ENCODE measurements at places on chromosomes 2 and 18.
A peak's percentile ranks its signal among the peaks of the same experiment; 100 is the strongest.

- no peak for ATAC-seq
Observed at GRCh38 chr2:30872797-30873196, 65.6 kb upstream of the CAPN13 start.

DNA sequence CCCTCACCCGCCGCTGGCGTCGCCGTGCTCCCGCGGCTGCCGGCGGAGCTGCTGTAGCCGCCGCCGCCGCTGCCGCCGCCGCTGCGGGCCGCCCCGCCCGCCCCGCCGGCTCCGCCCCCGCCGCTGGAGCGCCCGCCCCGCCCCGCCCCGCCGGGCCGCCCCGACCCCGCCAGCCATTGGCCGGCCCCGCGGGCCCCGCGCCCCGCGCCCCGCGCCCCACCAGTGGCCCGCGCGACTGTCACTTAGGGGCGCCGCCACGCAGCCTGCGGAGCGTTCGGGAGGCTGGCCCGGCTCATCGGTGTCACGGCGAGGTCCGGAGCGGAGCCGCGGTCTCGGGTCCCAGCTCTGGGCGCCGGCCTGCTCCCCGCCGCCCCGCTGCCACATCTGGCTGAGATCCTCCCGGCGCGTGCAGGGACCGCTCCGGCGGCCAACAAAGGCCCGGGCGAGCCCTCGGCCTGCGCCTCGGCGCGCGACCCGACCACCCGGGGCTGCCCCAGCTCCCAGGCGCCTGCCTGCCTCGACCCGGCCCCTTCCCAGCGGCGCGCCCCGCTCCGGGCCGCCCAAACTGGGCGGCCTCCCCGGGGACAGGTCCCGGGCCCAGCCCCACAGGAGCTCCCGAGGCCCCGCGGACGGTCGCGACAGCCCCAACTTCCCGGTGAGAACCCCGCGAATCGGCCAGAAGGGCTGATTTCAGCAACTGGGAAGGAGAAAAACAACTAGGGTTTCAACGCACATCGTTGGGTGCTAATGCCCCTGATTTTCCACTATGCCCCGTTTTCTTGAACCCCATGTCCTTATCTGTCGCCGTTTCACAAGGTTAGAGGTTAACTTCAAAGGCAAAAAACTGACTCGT lies at the start of gene MGAT4A:
Gene MGAT4A (minus strand): TSS at position 92 of the 853 bp plus-strand sequence. CDS start 4,800 bp downstream, outside the sequence.
- ATAC-seq, result peak; percentile 91

DNA sequence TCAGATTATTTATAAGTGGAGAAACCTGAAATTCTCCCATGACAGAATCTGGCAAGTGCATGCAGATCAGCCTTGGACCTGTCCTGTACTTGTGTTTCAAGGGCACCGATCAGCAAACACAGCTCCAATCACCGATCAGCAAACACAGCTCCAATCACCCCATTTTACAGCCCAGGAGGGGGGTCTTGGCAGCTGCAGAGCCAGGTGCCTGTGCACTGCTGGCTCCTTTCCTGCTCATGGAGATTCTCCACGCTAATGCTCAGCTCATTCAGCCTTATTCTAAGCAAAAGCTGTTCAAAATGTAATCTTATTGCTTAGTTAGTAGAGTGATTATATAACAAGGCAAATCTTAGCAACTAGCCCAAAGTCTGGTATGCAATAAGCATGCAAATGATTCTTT lies 623.1 kb upstream of the HS6ST1 start:
- ATAC-seq, result no peak

GRCh38 chr18:50679656-50680055 lies 119.8 kb downstream of the MAPK4 start:
- no peak for ATAC-seq

DNA sequence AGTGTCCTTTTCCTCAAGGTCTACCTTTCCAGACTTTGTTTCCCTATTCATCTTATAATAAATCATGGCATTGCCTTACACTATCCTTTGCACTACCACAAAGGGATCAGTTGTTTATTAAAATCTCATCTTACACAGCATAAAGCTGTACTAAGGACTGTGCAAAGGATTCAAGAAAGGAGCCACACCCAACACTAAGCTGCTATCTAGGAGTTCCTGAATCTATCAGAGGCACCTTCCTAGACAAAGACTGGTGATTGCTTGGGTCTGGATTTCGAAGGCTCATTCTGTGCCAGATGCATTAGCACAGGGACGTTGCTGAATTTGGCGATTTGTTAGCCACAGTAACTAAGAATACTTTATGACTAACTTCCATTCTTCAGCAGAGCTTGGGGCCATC lies 412.0 kb downstream of the NUP35 start:
- ATAC-seq, result no peak

DNA sequence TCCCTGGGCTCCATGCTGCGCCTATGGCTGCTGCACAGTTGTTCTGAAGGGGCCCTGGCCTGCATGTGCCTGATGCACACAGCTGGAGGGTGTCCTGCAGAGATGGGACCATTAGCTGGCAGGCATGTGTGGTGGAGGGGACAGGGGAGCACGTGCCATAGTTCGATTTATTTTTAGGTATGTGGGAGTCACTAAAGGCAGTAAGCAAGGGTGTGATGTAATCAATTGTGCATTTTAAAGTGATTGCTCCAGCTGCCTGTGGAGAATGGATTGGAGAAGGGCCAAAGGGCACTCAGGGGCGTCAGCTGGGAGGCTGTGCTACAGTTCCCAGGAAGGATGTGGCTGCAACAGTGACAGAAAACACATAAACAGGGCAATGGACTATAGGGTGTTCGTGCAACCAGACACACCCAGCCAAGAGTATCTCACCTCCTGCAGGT lies 205.1 kb downstream of the ARL4C start:
- ATAC-seq, result no peak

DNA sequence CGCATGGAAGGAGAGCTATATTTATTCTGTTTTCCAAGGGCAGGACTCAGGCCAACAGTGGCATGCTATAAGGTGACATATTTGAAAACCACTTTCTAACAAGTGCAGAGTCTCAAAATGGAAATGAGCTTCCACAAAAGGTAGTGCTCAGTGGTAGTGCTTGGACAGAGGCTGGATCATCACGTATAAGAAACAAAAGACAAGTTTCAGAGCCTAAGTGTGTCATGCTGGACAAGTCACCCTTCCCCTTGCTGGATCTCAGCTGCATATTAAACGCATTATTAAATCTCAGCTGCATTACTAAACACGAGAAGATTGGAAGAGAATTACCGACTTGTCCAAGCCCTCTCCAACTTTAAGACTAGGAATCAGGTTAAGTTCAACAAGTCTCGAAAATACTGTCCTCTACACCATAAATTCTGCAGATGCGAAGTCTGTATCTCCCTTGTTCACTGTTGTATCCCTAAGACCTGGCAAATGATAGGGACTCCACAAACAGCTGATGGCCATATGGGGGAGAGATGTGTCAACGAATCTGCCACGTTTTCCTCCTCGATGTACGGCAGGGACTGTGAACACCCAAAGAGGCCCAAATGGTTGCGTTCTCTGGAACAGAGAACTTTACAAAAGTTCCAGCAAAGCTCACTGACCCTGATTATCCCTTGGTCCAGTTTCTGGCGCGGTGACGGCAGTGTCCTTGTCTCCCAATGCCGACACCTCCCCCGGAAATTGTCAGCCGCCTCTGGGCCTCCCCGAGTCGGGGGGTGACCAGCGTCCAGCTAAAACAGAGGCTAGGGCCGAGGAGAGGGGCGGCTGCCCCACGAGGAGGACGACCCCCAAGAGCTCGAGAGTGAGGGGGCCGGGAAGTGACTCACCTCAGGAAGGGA lies 611 bp downstream of the NOL10 start:
- ATAC-seq, result peak; percentile 58

- no peak for ATAC-seq
Observed at GRCh38 chr18:76643996-76644395, 149.0 kb upstream of the ZNF516 start.

- peak; percentile 69 for ATAC-seq
Observed at GRCh38 chr2:38168710-38169480, 92.9 kb upstream of the CYP1B1 start.

DNA sequence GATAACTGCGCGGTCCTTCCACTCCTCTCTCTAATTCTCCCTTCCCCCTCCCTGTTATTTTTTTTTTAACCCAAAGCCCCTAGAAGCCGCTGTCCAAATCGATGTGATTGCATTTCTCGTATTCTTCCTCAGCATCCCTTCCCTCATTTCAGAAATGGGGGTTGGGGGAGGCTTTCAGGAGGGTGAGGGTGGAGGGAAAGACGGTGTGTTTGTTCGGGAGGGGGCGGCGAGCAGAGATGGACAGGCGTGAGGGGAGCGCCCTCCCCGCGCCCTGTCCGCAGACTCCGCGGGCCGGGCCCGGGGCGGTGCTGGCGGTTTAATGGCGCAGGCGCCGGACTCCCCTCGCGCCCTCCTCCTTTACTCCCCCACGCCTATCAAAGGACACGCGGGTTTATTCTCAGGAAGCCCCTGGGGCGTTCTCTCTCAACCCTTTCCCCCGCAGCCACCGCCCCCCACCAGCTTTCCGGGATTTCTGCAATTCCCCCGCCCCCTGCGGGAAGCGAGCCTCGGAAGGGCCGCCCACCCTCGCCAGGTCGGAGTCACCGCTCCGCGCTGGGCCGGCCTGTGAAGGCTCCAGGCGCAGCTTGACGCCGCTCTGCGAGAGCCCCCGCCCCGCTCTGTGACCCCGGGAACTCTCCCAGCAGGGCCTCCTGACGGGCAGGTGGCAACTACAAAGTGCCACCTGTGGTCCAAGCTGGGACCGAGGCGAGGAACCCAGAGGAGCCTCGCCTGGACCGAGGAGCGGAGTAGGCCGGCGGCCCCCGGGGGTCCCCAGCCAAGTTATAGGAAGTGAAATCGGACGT lies 981 bp downstream of the ST8SIA3 start:
- ATAC-seq, result no peak

GRCh38 chr2:225737556-225737955 lies 338.0 kb downstream of the NYAP2 start:
- ATAC-seq, result peak; percentile 42

DNA sequence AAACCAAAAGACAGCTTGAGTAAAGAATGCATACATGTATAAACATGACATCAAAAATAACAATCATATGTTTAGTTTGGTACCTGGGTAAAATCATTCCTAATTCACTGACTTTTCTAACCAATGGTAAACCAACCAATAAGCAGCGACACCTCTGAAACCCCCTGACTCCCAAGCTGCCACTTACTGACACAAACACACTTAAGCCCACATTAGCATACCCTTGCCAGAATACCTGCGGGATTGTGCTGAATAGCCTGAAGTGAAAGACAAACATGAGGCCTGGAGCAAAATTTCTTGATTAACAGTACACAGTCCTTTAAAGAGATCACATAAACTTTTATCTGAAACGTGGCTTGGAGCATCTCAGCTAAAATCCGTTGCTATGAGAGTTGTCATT lies 902.9 kb downstream of the TMEM182 start:
- no peak for ATAC-seq

GRCh38 chr2:196376984-196377877 lies 205.9 kb upstream of the STK17B start:
- no peak for ATAC-seq

GRCh38 chr2:150051004-150051403 lies 436.5 kb downstream of the RND3 start:
- no peak for ATAC-seq

DNA sequence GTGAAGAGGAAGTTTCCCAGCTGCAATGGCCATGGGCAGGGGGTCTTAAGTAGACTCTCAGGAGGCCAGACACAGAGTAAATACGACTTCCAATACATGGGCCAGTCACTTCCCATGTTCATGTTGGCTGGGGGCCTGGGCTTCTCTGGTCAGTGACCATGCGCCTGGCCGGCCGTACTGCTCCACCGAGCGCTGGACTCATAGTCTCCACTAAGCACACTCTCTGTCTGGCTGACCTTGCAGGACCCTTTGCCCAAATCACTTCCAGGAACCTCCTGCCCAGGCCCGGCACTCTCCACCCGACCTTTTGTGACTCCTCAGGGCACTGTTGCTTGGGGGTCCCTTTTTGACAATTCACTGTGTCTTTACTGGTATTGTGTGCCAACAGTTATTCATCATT lies 69.3 kb downstream of the SOWAHC start:
- no peak for ATAC-seq

GRCh38 chr2:101692041-101692440 lies 5.5 kb upstream of the MAP4K4 start:
- no peak for ATAC-seq

- ATAC-seq, result no peak
Observed at GRCh38 chr2:240425697-240426096, 9.8 kb upstream of the GPC1 start.

GRCh38 chr2:6896930-6897759 lies 19.6 kb downstream of the RSAD2 start:
- ATAC-seq, result no peak

- no peak for ATAC-seq
Observed at GRCh38 chr2:223762853-223763252, 74.5 kb downstream of the AP1S3 start.

GRCh38 chr2:73917296-73917695 lies 9.4 kb upstream of the DGUOK start:
- no peak for ATAC-seq

GRCh38 chr2:85893428-85894258 lies 4.9 kb upstream of the ST3GAL5 start:
- no peak for ATAC-seq

- peak; percentile 86 for ATAC-seq
Observed at GRCh38 chr2:176096986-176097819, 2.4 kb upstream of the HOXD12 start.

- no peak for ATAC-seq
Observed at GRCh38 chr2:147485210-147485851, 359.5 kb upstream of the ACVR2A start.
